Left hindlimb (tissue), 1 donor: ENCODE measurements at places on chromosomes 11 and 22.
A peak's percentile ranks its signal among the peaks of the same experiment; 100 is the strongest.

GRCh38 chr11:94107363-94107762, 21.3 kb upstream of the PANX1 start:
- DNase-seq = no peak

- no peak for DNase-seq
Observed at GRCh38 chr11:73310076-73310475, 2.0 kb downstream of the ARHGEF17 start.

DNA sequence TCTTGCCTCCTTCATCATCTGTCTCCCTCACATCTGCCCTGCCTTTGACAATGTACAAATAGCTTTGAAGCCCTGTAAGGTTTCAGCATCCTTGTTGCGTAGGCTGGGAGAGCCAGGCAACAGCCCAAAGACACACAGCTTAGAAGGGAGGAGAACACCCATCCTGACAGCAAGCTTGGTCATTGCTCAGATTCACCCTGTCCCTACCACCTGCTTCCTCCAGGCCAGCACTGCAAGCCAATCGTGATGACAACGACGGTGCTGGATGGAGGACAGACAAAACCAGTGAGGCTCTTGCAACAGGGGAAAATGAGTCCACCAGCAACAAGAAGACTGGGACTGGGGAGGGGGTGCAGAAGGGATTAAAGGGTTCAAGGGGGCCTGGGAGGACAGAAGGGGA, 32.9 kb upstream of the CD5 start:
- no peak for DNase-seq

- DNase-seq = peak; percentile 52
Observed at GRCh38 chr22:32265882-32266767, 11.0 kb upstream of the SLC5A4 start.

- no peak for DNase-seq
Observed at GRCh38 chr11:39365809-39366436, 2093.5 kb downstream of the LRRC4C start.

GRCh38 chr11:18844753-18845367, 53.3 kb upstream of the PTPN5 start:
- no peak for DNase-seq

DNA sequence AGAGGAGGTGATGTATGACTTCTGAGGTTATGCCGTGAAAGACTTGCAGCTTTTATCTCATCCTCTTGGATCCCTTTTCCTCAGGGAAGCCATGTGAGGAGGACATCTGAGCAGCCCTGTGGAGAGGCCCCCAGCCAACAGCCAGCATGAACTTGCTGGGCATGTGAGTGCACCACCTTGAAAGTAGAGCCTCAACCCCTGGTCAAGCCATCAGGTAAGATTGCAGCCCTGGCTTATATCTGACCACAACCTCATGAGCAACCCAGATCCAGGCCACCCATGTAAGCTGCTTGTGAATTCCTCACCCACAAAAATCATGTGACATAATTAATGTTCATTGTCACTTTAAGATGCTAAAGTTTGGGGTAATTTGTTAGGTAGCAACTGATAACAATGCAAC, 121.0 kb downstream of the MIAT start:
- no peak for DNase-seq

DNA sequence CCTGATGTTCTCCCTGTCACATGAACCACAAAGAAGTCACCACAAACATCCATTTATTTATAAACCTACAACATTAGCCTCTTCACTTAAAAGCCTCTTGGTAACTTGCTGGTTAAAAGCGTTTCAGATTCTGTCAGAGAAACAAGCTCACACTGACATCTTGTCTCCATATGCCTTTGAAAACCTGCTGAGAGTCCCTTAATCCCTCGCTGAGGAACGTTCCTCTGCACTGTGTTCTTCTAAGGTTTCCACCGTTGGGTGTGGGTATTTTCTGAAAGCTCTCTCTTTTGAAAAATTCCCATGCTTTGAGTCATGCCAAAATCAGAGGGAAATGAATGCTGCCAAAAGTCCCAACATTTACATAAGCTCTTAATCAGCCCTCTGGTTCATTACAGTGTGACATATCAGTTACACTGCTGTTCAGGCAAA, 149.8 kb downstream of the CCDC34 start:
- no peak for DNase-seq

DNA sequence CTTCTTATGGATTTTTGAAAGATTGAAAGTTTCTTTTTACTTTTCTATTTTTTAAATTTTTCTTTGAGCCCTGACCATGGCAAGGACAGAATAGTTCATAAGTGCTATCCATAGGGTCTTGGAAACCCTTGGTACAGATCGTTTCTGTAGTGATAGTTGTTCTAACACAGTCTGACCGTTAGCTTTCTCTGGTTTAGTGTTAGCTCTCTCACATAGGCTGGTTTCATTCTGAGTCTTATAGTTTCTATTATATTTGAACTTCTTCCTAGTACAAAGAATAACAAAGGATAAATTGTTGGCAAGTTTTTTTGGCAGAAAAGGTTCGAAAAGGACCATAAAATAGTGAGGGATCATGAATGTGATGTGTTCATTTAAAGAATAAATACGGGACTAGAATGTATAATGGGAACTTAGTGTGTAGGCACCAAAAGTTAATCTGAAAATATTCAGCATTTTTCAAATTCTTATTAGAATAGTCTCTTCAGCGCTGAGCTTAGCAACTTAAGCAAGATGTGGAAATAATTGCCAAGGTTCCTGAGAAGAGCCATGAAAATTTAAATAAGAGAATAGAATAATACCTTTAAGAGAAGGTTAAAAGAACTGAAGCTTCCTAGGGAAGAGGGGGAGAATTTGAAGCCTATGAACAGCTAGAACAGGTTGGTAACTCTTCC, 24.1 kb downstream of the FDX1 start:
- no peak for DNase-seq

GRCh38 chr22:28716686-28717085, 24.9 kb downstream of the CHEK2 start:
- no peak for DNase-seq

GRCh38 chr22:30803679-30804078, 109.0 kb downstream of the OSBP2 start:
- no peak for DNase-seq

DNA sequence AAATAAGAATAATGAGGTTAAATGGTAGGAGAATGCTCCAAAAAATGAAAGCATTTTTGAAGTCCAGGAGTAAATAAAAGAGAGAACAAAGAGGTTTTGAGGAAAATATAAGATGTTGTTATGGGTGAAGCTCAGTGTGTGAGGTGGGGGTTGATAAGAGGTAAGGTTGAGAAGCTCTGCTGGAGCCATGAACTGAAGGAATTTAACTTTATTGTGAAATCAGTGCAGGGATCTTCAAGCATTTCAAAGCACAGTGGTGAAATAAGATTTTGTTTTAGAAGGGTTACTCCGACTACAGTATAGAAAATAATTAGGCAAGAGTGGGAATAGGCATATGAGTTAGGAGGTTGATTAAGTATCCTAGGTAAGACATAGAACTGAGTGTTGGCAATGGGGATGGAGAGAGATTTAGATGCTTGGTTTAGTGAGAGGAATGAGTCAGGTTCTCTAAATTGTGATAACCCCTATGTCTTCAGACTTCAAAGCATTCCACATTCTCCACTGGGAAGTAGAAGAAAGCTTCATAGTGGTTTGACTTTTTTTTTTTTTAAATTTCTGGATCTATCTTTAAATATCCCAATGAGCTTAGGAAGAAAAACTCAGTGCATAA, 403.2 kb downstream of the AASDHPPT start:
- no peak for DNase-seq

GRCh38 chr11:9330387-9331384, 16.3 kb upstream of the TMEM41B start:
- no peak for DNase-seq

- no peak for DNase-seq
Observed at GRCh38 chr11:45272701-45273100, 13.4 kb downstream of the SYT13 start.

DNA sequence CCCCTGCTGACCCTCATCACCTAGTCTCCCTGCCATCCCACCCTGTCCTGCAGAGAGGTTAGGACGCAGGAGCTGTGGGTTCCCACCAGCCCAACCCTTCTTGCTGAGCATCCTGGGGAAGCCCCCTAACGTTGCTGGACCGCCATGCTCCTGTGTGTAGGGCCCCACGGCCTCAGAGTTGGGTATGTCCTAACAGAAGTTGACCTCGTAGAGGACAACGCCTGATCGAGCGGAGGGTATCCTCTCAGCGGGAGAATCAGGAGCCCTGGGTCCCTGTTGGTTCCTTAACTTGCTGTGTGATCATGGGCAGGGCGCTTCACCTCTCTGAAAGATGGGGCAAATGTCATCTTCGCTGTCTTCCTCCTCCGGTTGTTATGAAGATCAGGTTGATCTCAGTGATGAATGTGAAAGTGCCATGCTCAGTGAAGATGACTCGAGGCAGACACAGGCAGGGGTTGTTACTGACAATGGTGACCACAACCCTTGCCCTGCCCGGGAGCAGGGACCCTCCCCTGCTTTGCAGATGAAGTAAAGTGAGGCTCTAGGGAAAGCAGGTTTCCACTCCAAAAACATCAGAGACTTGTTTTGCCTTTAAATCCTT, 19.3 kb upstream of the CD5 start:
- DNase-seq = no peak

DNA sequence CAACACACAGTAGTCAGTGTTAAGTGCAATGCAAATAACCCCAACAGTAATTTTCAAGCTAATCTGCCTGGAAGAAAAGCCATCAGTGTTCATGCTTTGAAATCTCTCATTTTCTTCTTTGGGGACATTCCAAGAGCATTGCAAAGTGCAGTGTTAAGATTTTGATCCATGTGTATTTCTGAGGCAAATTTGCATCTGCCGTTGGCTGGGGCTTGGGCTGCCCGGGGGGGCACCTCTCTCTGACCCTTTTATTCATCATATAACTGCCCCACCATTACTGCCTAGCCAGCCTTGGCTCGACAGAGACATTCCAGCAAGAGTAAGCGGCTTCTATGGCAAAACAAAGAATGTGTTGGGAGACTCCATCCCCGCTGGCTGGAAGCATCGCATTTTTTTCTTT, 483.5 kb downstream of the BRD1 start:
- no peak for DNase-seq

- no peak for DNase-seq
Observed at GRCh38 chr11:56782167-56782847, 33.8 kb upstream of the OR9G4 start.

- DNase-seq = no peak
Observed at GRCh38 chr11:90321018-90321417, 98.2 kb upstream of the CHORDC1 start.

DNA sequence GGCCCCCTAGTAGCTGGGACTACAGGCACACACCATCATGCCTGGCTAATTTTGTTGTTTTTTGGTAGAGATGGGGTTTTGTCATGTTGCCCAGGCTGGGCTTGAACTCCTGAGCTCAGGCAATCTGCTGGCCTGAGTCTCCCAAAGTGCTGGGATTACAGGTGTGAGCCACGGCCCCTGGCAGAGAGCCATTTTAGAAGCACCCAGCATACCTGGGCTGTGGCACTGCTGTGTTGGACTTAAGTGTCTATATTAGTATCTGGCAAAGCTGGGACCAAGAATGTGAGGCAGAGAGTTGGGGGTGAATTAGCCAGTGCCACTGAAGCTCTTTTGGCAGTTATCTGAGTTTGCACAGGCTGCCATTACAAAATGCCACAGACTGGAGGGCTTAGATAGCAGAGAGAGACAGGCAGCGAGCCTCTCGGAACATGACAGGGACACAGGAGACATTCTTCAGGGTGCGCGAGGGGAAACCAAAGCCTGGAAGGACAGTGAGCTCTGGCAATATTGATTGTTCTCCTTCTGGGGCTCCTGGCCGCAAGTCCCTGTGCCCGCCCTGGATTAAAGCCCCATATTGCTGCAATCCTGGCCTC, 87.7 kb upstream of the ALX4 start:
- no peak for DNase-seq

GRCh38 chr22:27627901-27628300, 173.7 kb downstream of the MN1 start:
- no peak for DNase-seq

DNA sequence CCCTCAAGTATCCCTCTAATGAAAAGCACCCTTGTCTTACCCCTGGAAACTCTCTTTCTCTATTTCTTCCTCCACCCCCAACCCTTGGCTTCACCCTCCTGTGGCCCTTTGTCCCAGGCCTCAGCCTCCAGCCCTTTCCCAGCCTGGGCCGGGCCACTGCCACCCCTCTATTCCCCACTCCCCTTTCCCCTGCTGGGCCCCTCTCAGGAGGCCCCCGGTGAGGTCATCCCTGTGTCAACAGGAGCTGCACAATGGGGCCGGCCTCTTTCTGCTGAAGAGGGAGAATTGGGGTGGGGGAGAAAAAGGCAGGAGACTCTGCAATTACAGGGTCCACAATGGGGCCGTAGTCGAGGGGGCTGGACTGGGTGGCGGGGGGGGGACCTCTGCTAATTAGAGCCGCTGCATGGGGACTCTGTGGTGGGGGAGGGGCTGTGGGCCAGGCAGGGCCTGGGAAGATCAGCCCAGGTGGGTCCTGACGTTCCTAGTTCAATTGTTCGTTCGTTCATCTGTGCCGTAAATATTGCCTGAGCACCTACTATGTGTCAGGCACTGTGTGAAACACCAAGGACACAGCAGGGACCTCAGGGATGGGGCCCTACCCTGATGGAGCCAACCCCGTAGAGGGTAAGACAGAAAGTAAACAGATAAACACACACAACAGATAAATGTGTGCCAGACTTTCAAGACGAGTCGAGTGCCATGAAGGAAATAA, 18.5 kb upstream of the MPPED1 start:
- peak; percentile 12 for DNase-seq

GRCh38 chr22:20994128-20994901, 7.6 kb downstream of the THAP7 start:
- DNase-seq = no peak

- peak; percentile 61 for DNase-seq
Observed at GRCh38 chr11:28621753-28622152, 513.6 kb downstream of the METTL15 start.

GRCh38 chr11:108170184-108170583, 48.8 kb downstream of the ACAT1 start:
- DNase-seq = no peak

DNA sequence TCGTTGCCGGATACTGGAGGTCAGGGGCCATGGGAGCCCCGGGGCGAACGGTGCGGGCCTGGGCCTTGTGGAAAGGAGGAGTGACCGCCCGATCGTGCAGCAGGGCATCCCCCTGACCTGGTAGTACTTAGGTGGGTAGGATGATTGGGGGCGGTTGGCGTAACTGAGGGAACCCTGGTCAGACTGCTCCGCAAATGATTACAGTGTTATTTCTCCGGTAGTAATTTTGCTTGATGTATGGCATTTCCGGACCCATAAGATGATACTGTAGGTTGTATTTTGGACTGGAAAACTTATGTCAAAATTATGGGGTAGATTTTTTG, 762 bp downstream of the MTMR3 start:
- no peak for DNase-seq
